ENCODE measurements at places on chromosomes 7 and 10. TPM values are rescaled to one million over a fixed set of nuclear protein-coding genes. Genes with fewer than 3 reads are reported as not detected.

DNA sequence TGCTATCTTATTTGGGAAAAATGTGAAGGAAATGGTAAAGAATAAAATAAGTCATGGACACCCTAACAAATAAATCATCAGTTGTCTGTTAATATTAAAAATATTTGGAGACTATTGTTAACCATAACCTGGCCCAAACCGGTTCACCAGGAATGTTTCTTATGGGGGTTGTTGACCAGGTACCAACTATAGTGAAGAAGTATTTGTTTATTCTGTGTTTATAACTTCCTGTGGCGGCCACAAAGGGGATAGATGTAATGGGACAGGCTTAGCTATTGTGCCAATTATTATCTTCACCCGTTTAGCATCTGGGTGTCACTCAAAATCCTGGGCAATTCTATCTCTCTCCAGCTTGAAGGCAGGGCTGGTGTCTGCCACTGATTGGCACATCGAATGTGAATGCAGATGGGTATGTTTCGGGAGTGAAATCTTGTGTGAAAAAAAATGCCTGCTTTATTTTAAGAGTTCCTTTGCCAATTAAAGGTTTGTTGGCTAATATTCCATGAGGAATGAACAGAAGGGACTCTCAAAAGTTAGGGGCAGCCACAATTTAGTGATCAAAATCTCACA lies 500.9 kb downstream of the ARL4A start:
- no peak for DNase-seq

GRCh38 chr10:17278607-17279240 lies 50.7 kb downstream of the VIM start:
- DNase-seq, result no peak

The ACBD7 gene
- 3.1 TPM for total RNA-seq

DNA sequence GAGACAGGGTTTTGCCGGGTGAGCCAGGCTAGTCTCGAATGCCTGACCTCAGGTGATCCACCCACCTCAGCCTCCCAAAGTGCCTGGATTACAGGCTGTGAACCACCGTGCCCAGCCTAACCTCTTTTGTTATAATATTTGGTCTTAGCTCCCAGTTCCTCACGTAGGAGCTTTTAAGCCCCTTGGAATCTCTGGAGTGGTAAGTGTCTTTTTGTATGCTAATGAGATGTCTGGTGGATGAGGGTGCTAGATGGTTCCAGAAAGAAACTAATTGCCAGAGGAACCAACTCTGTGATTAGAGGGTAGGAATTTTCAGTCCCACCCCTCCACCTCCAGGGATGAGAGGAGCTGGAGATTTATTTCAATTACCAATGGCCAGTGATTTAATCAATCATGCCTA lies 5.3 kb upstream of the ARPC1A start:
- no peak for DNase-seq

The ERVW-1 gene
- total RNA-seq, result 0.24 TPM

GRCh38 chr7:113281223-113281622 lies 162.9 kb upstream of the SMIM30 start:
- no peak for DNase-seq

DNA sequence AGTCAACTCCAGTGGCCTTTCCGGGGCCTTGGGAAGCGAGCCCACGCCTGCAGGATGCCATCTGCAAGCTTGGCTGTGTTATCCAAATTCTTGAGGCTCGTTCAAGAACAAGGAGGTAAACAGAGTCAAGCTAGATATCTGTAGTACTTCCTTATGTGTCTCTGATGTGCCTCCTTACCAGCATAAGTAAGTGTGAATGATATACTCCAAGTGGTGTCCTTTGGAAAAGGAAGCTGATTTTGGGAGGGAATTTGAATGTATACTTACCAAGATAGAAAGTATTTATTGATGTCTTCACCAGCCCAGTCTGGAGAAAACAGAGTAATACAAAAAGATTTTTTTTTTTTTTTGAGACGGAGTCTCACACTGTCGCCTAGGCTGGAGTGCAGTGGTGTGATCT lies 372.3 kb upstream of the GALNT17 start:
- DNase-seq, result no peak

The CACNA2D1 gene
- total RNA-seq, result 14.7 TPM

The MUC12 gene
- total RNA-seq, result 1.1 TPM
